NCI-H1436 treated with DMSO at 0.1 percent for 48 hours (cell line): ENCODE measurements at places on chromosomes 11 and 22.

DNA sequence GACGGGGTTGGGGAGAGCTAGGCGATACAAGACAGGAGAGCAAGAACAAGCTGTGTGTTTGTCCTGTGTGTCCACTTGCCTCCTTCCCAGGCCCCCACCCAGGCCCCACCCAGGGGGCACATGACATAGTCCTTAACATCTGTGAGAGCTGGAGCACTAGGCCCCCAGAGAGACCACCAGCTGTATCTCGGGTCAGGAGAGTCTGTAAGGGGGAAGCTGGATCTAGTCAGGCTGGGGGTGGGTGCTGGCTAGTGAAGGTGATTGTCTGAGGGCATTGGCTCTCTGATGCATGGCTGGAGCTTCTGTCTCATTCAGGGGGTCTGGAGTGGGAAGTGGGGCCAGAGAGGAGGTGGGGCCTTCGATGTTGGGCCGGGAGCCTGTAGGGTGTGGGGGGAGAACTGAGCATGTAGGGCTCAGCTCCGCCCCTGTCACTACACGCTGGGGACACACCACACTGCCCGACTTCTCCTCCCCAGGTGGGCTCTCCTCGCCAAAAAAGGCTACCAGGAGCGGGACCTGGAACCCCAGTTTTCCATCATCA lies 571 bp downstream of the P2RX6 start:
- no peak for DNase-seq

DNA sequence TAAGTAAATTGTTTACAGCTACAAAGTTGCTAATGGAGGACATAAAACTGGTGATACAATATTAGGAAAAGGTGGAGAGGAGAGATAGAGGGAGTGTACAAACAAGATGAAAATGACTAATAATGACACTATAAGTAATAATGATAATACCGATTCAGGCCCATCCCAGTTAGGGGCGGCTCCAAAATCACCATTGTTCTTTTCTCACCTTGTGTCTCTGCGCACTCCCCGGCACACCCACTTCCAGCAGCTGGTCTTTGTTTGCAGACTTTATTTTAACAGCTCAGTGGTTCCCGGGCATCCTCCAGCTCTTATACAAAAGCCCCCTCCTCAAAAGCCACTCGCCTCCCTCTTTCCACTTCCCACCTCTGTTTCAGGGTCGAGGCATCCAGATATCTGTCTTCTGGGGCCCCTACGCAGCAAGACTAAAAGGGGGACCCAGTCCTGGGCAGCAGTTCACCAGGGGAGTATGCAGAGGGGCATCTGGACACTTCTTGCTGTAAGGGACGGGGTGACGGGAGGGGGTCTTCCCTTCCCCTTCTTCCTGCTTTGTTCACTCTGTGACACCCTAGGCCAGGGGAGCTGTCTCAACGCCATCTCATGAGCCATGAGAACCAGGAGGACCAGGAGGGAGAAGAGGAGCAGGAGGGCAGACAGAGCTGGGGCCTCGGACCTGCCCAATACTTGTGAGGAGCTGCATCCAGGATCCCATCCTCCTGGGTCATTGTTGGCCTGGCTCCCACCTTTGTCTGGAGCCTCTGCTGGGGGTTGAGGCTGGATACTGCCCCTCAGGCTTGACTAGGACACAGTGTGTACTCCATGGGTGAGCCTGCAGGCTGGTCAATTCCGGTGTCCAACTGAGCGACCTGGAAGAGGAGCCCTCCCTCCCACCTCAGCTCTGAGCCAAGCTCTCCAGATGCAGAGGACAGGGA lies 2.7 kb downstream of the APOL2 start:
- DNase-seq, result no peak

GRCh38 chr11:117009905-117010605 lies 88.2 kb downstream of the SIK3 start:
- DNase-seq, result no peak

- no peak for DNase-seq
Observed at GRCh38 chr22:46696229-46696518, 41.9 kb downstream of the CERK start.
